ENCODE measurements at places on chromosomes 2 and 18.

GRCh38 chr2:27653397-27653796 lies 10.0 kb downstream of the SUPT7L start:
- DNase-seq: peak; percentile 39

DNA sequence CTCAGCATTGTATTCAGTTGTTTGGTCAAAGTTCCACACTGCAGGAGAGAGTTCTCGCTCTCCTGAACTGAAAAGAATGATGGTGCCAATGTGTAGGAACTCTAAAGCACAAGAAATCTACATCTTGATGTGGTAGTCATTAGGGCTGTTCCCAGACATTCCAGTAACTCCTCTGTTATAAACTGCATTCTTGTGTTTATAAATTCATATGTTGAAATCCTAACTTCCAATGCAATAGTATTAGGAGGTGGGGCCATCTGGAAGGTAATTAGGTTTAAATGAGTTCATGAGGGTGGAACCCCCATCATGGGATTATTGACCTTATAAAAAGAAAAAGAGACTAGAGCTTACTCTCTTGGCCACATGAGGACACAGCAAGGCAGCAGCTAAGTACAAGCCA lies 239.6 kb downstream of the CDH20 start:
- DNase-seq: no peak

- peak; percentile 34 for DNase-seq
Measured at GRCh38 chr2:109376115-109376514, 237.7 kb downstream of the SEPTIN10 start.

DNA sequence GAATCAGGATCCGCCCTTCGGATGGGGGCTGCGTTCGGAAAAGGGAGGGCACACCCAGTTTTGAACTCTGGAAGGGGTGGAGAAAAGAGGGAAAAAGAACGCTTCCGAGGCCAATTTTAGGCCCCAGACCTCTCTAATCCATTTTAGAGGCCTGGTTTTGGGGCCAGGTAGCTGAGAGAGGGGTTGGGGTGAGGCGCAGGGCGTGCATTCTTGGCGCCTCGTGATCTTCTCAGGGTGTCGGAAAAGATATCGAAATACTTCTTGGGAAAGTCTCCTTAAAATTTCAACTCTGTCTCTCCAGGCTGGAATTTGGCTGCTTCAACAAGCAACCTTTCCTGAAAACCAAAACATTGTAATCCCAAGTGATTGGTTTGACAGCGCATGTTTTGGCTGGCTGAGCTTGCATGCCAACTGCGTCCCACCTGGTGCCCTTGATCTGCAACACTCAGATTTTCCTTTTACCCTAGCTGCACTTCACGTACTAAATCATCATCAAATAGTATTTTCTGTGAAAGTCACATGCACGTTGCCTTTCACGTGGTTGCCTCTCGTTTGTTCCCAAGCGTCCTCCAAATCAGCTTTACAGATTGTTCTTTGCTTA lies 864 bp upstream of the XPO1 start:
- DNase-seq: peak; percentile 44

GRCh38 chr2:149271575-149271974 lies 58.8 kb upstream of the LYPD6 start:
- no peak for DNase-seq

- DNase-seq: peak; percentile 51
Measured at GRCh38 chr2:64327510-64328414, 126.2 kb upstream of the LGALSL start.

GRCh38 chr2:202037086-202037485 lies 3.4 kb downstream of the FZD7 start:
- DNase-seq: no peak

GRCh38 chr18:49167084-49167483 lies 216.3 kb upstream of the SMAD7 start:
- no peak for DNase-seq

DNA sequence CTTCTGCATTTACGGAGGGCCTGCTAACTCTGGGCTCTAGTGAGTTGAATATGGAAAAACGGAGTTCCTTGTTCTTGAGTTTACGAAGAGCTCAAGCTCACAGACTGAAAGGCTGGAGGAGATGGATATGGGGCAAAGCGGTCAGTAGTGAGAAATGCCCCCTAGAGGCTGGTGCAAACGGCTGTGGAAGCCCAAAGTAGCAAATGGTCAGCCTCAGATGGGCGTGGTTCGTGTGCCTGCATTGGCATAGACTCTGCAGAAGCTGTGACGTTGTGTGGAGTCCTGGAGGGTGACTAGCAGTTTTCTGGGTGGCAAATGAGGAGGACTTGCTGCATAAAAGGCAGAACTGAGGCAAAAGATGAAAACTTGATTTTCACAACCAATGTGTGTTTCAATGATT lies 93.6 kb upstream of the TWIST2 start:
- no peak for DNase-seq

GRCh38 chr2:195620501-195620900 lies 36.5 kb upstream of the SLC39A10 start:
- DNase-seq: no peak

DNA sequence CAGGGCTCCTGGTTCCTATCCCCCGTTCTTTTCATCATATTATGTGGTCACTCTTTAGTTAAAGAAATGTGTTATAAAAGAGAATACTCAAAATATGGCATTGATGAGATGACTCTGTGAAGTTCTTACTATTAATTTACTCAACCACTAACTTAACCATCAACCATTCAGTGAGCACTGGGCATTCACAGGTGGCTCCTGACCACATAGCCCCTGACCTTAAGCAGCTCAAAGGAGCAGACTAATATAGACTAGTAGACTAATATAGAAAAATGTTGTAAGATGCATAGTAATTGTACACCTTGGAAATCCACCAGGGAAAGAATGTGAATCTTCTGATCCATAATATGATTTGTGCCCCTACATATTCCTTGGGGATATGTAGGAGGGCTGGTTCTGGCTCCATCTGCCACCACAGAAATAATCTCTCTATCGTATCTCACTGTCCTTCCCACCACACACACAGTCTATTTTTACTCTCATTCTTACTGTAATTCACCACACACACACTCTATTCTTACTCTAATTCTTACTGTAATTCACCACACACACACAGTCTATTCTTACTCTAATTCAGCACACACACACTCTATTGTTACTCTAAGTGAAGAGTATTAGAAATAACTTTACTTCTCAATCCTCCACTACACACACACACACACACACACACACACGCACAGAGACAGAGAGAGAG lies 188.9 kb upstream of the ITGA4 start:
- DNase-seq: no peak

- DNase-seq: peak; percentile 89
Measured at GRCh38 chr2:46229134-46230063, 67.8 kb upstream of the EPAS1 start.

DNA sequence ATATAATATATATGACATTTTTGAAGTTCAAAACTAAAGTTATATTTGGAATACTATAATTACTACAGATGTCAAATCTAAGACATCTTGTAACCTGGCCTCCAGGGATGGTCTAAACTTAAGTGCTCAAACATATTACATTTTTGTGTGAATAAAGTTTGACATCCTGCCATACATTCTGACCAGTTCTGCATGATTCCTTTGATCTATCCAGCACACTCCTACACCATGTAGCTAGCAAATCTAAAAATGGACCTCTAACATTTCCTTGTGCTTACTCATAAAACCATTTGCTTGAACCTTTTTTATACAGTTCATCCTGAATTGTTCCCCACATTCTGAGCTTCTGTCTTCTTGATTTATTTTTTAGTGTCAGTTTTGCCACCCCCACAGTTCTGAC lies 294.3 kb upstream of the ZNF804A start:
- DNase-seq: no peak

GRCh38 chr18:11801573-11801972 lies 49.6 kb upstream of the CHMP1B start:
- no peak for DNase-seq

DNA sequence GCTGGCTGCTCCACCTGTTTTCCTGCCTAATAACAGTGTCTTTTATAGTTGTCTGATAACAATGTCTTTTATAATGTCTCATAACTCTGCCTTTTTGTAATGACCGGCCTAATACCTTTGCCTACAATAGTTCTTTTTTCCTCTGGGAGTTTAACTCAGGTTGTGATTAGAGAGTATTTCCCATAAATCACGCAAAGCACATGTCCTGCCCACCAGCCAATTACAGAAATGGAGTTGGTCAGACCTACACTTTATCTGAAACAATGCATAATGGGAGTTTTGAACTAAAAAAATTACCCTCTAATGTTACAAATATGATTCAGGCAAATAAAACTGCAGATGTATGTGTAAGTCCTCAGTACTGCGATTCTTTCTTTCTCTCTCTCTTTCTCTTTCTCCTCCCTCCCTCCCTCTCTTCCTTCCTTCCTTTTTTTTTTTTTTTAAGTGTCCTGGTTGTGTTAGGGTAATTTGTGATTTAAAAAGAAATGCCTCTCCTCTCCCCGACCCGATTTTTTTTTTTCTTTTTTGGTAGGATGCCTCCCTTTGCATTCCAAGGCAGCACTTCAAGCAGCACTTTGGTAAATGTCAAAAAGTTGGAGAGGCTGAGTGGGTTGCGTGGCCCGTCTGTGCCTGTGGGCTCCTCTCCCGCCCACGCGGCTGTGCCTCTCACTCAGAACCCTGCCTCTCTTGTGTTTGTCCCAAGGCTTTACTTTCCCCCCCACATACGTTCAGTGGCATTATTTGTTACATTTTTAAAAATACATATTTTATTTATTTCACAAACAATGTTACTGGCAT lies 147.3 kb downstream of the AGAP1 start:
- DNase-seq: no peak

DNA sequence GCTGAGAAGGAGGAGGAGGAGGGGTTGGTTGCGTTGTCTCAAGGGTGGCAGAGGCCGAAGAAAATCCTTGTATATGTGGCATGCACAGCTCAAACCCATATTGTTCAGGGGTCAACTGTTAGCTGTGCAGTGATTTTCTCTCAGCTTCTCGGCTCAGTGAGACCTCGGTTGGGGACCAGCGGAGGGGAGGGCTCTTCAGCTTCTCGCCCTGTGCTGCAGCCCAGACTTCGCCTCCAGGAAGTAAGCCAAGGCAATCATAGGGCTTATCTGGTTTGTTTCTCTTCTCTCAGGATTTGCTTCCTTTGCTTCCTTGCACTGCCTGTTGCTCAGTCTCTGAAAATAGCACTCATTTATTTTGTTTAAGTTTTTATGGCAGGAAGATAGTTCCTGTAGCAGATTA lies 85.5 kb downstream of the SOWAHC start:
- DNase-seq: no peak

DNA sequence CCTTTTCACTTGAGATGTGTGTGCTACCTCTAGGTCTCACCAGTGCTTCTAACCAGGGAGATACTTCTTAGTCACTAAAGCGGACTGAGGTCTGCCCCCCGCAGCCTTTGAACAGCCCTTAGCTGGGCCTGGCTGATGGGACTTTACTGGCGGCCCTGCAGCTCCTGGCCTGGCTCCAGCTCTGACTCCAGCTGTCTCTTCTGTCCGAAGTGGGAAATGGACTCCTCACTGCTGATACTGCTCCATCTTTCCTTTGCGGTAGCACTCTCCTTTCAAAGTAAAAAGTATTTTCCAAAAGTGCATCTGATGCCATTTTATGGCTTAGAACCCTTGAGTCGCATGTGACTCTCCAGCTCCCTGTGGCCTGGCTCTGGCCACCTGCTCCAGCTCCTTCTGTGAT lies 64.5 kb downstream of the ATP9B start:
- no peak for DNase-seq

DNA sequence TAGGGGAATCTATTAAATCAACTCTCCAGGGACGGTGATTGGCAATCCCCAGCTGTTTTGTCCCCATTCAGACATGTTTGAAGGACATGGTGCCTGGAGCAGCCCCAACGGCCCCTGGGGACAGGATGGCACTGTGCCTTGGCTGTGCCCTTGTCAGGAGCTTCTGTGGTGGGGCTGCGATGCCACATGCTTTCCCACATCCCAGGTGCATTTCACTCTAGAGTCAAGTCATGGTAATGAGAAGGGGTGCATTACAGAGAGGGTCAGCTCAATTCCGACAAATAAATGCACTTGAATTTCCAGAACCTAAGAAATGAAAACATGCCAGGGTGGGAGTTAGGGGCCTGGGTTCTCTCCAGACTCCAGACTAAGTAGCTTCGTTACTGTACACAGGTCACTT lies 289.4 kb upstream of the PXDN start:
- DNase-seq: no peak

GRCh38 chr2:14256890-14257289 lies 375.6 kb upstream of the LRATD1 start:
- no peak for DNase-seq

- no peak for DNase-seq
Measured at GRCh38 chr2:158835431-158835830, 40.3 kb downstream of the DAPL1 start.

- DNase-seq: no peak
Measured at GRCh38 chr18:75351409-75351808, 76.1 kb downstream of the SMIM21 start.

- no peak for DNase-seq
Measured at GRCh38 chr2:76997296-76997695, 524.9 kb downstream of the LRRTM4 start.

All from Daoy (cell line).